ENCODE measurements at places on chromosomes 2 and 18. TPM values are rescaled to one million over a fixed set of nuclear protein-coding genes. Genes with fewer than 3 reads are reported as not detected.

GRCh38 chr18:71114550-71115210 is 825.8 kb downstream of the SOCS6 start:
- DNase-seq = no peak

DNA sequence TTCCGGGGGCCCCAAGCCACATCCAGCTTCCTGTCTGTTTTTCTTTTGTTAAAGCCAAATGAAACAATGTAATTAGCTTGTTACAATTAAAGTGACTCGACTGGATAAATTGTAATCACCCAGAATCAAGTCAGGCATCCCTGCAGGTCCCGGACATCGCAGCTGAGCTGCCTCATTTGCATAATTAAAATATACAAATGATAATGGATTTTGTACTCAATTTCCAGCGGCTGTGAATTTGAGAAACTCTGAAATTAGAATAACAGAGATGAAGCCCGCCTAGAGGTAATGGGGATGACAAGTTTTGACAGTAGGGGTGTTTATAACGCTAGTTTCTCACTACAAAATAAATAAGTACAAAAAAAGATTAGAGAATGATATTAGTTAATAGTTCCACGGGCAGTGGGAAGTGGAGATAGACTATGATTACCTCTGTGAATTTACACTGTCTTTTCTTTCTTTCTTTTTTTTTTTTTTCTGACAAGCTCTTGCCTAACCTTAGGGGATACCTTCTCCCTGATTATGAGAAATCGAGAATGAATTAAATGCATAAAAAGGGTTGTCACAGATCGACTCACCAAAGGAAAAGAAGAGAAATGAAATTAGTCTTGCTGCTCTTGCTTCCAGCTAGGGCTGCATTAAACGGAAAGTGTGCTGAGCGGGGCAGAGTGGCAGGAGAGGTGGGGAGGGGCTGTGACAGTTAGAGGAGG is 82.6 kb upstream of the SKOR2 start:
- DNase-seq = no peak

The PLCL1 gene
- polyA plus RNA-seq = 10.3 TPM

DNA sequence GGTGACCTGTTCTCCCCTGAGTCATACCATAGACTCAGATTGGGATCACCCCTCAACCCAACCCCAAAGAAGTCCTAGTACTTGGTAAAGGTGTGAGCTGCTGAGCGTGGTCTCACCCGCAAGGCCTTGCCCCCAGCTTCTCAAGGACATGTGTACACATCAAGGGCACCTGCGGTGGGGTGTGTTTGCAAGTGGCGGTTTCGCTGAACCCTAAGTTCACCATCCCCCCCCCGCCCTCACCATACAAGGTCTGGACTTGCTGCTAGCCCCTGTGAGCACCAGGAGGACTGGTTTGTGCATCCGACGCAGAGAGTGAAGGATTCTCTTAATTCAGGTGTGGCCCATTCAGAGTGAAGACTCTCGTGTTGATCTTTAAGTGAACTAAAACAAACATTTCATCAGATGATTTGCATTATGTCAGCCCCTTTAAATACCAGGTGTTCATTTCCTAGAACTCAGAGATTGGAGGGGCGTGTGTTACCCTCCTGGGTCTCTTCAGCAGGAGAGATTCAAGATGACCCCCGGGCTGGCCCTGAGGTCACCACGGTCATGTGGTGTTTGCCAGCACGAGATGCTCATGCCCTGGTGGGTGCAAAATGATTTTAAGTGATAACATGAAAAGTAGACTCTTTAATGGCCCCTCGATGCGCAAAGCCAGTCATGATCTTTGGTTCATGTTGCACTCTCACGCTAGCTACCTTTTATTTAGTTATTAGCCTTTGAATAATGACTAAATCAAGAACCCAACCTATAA is 27.8 kb downstream of the MTERF4 start:
- no peak for DNase-seq

The BMP10 gene
- not detected for polyA plus RNA-seq

The TPO gene
- not detected for polyA plus RNA-seq

The CCL20 gene
- polyA plus RNA-seq = not detected

DNA sequence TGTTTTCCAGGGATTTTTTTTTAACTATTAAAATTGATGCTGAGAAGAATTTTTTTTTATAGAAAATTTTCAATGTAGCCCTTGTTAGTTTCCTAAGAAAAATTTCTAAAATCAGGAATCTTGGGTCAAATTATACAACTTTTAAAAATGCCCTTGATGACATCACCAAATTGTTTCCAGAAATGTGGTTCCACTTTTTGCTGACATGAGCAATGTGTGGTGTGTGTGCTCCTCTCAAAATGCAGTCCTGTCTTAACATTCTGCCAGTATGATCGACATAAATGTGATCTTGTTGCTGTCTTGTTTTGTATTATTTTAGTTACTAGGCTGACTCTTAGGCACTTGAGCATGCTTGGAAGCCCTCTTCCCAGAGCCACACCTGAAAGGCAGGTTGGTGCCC is 89.7 kb upstream of the ST6GAL2 start:
- DNase-seq = no peak

DNA sequence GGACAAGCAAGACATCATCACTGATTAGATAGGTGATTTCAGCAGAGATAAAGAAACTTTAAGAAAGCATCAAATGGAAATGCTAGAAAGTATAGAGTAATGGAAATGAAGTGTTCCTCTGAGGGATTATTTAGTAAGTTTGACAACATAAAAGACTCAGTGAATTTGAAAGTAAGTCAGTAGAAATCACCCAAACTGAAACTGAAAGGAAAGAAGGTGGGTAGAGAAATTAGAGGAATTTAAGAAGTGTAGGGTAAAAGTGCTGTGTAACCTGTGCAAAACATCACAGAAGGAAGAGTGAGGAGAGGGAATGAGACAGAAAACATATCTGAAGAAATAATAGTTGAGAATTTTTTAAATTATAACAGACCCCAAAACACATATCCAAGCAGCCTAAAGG is 343.1 kb downstream of the CBLN2 start:
- DNase-seq = no peak

The SPTBN1 gene
- polyA plus RNA-seq = 29.1 TPM

DNA sequence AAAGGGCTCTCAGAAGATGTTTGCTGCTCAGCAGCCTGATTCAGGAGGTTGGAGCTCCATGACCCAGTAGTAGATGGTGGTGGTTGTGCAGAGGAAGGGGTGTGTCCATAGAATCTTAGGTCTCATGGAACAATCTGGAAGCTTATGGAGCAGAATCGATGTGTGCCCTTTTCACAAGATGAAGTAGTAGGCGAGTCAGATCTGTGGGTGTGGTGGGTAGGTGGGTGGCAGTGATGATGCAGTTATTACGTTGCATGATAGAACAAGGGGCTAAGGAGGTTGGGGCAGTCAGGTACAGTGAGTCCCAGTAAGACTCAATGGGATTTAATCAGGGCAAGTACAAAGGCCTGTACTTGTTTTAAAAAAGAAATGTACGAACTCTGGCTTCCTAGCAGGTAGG is 9.1 kb downstream of the TET3 start:
- DNase-seq = no peak

- DNase-seq = no peak
These were observed 128.4 kb upstream of the SEC11C start for GRCh38 chr18:59011289-59011688.

- DNase-seq = no peak
These were observed 3.4 kb upstream of the FAM161A start for GRCh38 chr2:61857224-61857623.

- no peak for DNase-seq
These were observed 82.7 kb downstream of the SH3BP4 start for GRCh38 chr2:235034265-235035118.

DNA sequence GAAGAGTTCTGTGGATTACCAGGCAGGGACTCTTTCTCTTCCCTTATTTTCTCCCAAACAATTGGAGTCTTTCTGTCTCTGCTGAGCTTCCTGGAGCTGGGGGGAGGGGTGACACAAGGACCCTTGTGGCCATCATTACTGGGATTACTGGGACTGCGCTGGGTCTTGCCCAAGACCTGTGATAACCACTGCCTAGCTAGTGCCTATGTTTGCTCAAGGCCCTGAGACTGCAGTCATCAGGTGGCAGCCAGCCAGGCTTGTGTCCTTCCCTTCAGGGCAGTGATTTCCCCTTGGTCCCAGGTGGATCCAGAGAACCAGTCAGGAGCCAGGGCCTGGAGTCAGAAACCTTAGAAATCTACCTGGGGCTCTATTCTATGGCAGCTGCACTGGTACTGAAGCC is 355.6 kb downstream of the PARD3B start:
- no peak for DNase-seq

DNA sequence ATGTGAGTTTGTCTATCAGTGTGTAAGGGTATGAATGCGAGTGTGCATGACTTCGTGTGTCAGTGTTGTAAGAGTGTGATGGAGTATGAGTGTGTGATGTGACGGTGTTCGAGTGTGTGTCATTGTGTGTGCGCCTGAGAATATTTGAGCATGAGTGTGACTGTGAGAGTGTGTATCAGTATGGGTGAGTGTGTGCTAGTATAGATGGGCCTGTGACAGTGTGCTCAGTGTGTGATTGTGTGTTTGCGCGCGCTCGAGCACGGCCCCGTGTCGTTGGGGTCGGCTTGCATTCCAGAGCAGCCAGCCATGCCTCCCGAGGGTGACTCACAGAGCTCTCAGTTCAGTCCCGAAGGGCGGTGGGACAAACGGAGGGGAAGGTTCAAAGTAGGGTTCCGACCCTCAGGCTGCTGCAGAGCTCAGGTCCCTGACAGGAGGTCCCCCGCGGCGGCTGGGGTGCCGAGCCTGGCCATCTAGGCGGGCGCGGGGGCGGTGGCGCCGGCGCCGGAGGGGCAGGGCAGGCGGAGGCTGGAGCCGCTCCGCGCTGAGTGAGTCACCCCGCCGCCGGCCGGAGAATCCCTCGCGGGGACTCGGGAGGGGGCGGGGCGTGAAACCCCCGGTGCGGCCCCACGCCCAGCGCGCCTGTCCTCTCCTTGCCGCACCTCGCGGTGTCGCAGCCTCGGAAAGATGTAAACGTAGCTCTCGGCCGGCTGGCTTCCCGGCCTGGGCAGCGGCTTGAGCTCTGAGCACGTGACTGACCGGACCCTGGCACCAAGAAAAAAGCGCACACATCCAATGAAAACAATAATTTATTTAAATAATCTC is 3.8 kb downstream of the DLX2 start:
- DNase-seq = peak; percentile 69

DNA sequence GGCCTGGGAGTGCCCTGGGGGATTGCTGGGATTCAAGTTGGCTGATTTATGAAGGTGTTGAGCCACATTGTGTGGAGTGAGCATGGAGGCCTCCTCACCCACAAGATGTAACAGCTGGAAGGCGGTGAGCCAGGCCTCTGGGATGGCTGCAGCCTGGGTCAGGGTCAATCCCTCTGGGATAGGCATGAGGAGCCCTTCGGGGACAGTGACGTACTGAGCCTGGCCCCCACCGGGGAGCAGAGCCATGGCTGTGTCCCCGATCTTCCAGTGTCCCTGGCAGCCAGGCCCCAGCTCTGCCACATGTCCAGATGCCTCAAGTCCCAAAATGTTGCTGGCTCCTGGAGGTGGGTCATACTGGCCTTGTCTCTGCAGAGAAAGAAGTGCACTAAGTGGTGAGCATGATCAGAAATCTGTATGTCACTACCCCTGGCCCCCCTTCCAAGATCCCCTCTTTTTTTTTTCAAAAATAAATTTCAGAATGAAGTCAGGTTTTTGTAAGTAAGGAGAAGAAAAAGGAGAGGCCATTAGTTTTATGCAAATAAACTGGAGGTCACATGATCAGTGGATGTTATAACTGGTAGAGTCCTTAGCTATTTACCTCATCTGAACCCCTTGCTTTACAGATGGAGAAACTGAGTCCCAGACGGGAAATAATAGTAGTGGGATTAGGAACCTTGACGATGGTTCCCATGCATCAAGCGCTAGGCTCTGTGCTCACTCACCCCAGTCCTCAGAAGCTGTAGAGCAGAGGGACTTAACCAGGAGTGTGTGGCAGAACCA is 1.7 kb downstream of the TP53I3 start:
- DNase-seq = no peak

Measured in SK-N-SH (cell line).